ENCODE measurements at places on chromosomes 4 and X.

- no peak for DNase-seq
Observed at GRCh38 chrX:72641611-72642010, 69.0 kb upstream of the HDAC8 start.

GRCh38 chr4:153451911-153452657 is 14.1 kb upstream of the TMEM131L start:
- no peak for DNase-seq

- DNase-seq = no peak
Observed at GRCh38 chr4:46432923-46433322, 43.0 kb upstream of the GABRA2 start.

DNA sequence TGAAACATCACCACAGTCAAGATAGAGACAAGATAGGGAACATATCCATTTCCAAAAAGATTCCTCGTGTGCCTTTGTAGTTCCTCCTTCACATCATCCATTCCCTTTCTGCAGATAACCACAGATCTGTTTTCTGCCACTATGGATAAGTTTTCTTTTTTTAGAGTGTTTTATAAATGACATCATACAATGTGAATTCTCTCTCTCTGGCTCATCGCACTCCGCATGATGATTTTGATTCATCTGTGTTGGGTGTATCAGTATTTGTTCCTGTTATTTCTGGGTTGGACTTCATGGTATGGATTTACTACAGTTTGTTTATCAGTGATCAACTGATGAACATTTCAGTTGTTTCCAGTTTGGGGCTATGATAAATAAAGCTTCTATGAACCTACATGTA is 23.2 kb upstream of the ANXA3 start:
- no peak for DNase-seq

- no peak for DNase-seq
Observed at GRCh38 chr4:67158666-67159065, 386.6 kb downstream of the CENPC start.

- no peak for DNase-seq
Observed at GRCh38 chrX:2487366-2487765, 13.4 kb downstream of the DHRSX start.

DNA sequence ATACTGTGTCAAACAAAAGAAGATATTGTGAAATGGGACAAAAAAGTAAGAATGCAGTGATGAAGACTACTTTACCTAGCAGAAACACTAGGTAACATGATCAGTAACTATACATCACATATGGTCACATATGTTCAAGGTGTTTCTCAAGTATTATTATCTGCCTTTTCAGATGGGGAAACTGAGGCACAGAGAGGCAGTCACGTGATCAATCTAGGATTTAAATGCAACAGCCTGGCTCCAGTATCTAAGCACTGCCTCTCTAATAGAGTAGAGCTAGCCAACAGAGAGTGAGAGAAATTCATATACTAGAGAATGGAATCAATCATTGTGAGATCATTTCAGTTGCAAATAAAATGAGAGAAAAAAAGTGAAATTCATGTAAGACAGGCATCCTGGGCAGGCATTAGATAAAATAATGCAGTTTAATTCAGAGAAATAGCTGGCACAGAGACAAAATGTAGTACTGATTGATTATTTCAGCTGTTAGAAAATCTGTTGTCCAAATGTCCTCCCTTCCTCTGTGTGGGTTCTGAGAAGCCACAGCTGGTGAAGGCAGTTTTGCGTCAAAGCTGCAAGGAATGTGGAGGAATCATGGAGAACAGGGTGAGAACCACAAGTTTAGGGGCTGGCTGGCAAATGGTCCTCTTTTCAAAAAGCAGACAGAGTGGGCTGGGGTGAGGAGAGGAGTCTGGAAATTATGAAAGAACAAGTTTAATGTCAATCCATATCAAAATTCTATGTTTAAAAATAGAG is 26.0 kb downstream of the SMIM43 start:
- no peak for DNase-seq

- peak; percentile 31 for DNase-seq
Observed at GRCh38 chr4:184526228-184526627, 51.9 kb upstream of the IRF2 start.

- DNase-seq = no peak
Observed at GRCh38 chrX:19683358-19683757, 168.1 kb upstream of the MAP3K15 start.

DNA sequence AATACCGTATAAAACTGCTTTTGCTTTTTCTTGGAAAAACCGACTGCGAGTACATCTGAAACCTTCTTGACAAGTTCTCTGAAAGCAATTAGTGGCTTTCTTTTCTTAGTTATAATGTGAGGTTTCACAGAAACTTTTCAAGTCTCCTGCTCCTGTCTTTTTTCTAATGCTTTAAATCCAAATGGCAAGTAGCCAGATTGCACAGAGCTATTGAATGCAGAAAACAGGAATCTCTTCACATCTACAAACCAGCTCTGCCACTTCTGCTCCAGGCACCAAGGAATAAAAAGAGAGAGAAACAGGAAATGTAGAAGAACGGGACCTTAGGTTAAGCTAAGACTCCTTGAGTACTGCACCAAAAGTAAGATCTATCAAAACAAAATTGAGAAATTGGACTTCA is 267.3 kb upstream of the TET2 start:
- DNase-seq = no peak

DNA sequence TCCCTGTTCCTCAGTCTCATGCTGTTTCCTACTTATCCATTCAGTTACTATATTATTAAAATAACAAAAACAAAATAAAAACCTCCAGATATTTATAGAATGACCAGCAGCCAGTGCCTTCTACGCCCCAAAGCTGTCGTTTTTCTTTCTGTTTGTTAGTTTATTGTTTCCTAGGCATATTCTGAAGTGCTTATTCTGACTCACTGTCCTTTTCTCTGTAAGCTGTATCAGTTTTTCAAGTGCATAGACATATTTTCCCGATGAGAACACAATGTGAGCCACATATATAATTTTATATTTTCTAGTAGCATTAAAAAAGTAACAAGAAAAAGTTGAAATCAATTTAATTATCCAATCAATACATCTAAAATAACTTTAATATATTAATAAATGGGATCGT is 2158.6 kb upstream of the TENM3 start:
- DNase-seq = no peak

DNA sequence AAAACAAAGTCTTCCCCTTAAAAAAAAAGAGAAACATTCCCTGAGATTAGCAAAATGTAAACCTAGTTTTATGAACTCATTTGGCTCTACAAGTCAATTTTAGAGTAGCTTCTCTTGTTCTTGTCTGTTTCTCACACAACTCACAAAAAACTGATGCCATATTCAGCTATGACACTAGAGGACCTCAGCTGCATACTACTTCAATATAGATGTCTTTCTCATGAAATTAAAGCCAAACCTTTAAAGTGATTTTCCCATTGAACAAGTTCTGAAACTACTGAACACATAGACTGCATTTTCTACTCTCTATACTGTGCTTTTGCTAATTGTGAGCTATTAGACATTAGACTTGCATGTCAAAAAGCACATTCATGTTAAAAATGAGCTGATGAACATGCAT is 49.8 kb downstream of the TBCK start:
- DNase-seq = no peak

- no peak for DNase-seq
Observed at GRCh38 chr4:41143311-41144039, 70.9 kb downstream of the APBB2 start.

- DNase-seq = no peak
Observed at GRCh38 chrX:140431521-140431920, 73.3 kb downstream of the SOX3 start.

DNA sequence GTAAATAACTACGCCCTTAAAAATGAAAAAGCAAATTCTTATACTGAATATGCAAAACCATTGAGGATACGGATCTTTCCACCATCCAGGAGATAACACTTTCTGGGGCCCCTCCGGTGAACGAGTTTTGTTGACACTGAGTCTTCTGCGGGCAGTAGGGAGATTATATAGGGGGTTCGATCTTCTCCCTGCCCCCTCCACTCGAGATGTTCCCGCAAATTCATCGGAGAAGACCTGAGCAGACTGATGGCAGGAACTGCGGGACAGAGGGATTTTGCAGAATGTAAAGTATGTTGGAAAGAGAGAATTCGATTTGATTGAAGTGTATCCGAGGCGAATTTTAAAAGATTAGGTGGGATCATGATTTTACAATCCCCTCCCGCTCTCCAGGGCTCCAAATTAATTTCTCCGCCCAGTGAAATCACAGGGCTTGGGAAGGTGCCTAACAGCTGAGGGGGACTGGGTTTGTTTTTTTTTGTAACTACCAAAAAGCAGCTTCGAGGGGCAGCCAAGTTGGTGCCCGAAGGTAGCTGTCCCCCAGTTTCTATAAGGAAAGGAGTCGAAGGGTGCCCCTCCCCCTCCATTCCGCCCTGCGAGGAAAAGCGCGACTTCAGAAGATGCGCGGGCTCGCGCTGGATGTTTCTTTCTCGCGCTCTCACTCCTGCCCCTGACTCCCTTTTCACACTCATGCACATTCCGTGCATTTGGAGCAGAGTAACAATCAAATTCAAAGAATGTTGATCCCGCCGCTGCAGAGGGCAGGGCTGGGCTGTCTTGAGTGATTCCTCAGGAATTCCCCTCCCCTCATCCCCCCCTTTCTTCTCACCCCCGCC is 1.2 kb downstream of the TMEM255A start:
- DNase-seq = no peak

GRCh38 chr4:124593494-124593893 is 119.0 kb downstream of the ANKRD50 start:
- DNase-seq = no peak

DNA sequence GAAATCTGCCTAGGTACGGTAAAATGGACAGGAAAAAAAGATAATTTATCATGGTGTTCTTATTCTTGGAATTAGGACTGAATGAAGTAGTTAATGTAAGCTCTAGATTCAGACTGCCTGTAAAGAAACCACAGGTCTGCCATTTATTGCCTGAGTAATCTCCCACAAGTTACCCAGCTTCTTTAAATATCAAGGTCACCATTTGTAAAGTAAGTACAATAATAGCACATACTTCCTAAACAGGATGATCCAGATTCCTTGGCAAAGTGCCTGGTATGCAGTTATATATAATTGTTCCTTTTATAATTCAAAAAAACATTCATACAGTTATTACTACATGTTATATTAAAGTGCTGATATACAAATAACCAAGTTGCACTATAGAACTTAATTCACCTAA is 368.6 kb downstream of the HNRNPD start:
- DNase-seq = no peak

- DNase-seq = no peak
Observed at GRCh38 chrX:150627957-150628356, 59.5 kb downstream of the MTM1 start.

- no peak for DNase-seq
Observed at GRCh38 chr4:44086753-44087152, 361.9 kb downstream of the KCTD8 start.

GRCh38 chr4:48913346-48913745 is 6.8 kb upstream of the OCIAD2 start:
- no peak for DNase-seq

DNA sequence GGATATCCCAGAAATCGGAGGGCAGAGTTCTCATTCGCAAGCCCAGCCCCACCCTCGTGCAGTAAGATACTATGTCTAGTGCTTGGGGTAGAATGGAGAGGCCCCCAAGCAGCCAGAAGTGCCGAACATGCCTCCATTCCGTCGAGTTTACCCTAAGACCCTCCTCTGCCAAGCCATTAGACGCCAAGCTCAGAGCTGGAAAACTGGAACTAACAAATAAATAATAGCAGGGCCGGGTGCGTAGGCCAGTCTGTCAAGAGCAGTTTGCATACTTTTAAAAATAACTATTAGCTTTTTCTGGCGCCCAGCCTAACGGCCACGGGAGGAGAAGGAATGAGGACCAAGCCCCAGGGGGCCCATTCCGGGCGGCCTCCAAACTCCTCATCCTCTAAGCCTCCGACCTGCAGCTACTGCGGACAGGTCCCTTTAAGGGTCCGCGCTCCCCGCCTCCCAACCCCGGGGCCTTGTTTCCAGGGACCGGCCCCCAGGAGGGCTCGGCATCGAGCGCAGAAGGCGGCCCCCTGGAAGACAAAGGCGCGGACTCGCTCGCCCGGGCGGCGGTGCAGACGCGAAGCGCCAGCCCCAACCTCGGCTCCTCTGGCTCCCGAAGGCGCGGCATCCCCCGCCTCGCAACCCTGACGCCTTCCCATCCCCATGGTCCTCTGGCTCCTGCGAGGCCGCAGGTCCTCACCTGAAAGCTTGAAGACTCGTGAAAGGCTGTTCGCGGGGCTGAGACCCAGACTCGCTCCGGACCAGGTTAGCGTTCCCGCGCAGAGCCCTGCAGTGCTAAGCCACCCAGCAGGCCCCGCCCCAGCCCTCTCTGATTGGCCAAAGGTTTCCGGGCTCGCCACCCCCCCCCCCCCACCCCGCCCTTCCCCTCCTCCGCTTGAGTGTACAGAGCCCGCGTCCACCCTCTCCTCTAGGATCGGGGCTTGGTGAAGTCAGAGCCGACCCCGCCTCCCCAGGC is at the start of gene TMSB15A:
TMSB15A (minus strand) TSS at position 765 of the 967 bp plus-strand sequence.
- DNase-seq = peak; percentile 91

- no peak for DNase-seq
Observed at GRCh38 chrX:102832661-102833060, 104.4 kb upstream of the RAB40AL start.

GRCh38 chrX:117645639-117646038 is 471.0 kb downstream of the KLHL13 start:
- DNase-seq = no peak

GRCh38 chrX:8639949-8640475 is 91.9 kb downstream of the ANOS1 start:
- DNase-seq = no peak

DNA sequence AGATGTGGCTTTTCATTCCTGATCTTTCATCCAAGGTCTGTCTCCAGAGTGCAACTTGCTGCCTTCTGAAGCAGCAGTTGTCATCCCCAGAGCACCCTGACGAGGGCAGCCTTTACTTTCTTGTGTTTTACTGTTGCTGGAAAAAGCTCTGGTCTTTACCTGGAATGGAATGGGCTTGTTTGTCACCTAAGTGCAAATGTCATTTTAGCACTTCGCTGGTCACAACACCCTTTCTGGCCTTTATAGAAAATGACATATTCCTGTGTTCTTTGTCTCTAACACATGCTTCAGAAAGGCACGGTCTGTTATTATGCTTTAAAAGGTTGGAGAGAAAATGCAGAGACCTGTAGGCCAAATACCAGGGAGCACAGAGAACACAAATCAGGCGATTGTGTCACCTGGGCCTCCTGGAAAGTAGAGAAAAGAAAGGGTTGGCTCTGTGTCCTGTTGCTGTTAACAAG is 332.7 kb upstream of the IGFBP7 start:
- no peak for DNase-seq

DNA sequence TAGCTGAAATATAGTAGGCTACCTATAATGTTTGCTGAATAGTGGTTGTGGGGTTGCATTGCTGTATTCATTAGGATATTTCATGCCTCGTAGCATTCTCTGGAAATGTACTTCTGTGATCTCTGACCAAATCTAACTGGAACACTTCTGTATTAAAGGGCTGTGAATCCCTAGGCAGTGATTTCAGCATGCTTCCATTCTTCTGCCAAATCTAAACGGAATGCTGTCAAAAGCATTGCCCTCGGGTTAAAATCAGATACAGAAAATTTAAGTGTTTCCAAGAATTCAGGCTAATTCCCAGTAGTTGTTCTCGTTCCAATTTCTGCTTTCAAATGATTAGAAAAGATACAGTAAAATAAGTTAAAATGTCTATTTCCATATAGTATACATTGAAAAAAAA is 1847.5 kb upstream of the IGFBP7 start:
- DNase-seq = no peak
